ENCODE measurements at places on chromosomes 16 and 17.

DNA sequence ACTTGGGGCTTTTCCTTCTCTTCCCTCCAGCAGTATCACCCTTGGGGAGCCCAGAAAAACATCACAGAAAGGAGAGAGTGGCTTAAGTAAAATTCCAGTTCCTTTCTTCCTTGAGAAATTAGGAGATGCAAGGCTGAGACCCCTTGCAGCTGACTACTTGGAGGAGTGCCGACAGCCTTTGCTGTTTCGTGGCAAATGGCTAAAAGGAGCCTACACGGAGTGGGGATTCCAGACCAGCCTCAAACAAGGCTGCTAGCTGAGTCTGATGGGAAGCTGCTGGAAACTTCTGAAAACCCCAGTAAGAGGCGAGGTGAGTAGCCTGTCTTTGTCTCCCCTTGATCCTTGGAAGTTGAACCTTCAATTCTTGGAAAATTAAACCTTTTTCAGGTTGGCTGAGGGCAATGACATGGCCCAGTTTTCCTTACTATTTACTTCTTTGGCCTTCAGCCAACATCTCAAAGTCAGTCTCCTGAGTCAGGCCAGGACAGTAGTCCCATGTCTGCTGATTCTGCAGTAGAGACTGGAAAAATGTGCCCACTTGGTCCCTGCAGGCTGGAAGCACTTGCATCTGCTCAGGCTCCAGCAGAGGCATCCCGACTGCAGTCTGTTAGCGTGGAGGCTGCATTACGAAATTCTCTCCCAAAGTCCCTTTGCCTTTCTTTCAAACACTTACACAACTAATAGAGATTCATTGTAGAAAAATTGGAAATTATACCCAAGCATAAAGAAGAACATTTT, 23.4 kb downstream of the SMIM36 start:
- no peak for DNase-seq

DNA sequence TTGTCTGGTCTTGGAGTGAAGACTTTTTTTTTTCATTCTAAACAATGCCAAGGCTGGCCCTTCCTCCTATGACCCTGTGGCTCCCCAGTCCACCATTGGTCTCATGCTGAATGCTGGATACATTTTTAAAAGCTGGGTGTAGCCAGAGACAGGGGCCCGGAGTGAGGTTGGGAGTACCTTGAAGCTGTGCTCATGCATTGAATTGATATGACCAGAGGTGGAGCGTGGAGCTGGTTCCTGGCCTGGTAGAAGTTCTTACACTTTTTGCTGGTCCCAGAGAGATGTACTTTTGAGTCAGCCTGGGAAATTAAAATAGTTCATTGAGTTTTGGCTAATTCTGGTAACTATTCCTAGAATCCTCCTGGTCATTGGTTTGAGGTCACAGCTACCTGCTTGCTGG, 83.6 kb downstream of the CMIP start:
- DNase-seq, result no peak

- DNase-seq, result no peak
These were observed 54.6 kb downstream of the STX8 start for GRCh38 chr17:9521062-9521461.

DNA sequence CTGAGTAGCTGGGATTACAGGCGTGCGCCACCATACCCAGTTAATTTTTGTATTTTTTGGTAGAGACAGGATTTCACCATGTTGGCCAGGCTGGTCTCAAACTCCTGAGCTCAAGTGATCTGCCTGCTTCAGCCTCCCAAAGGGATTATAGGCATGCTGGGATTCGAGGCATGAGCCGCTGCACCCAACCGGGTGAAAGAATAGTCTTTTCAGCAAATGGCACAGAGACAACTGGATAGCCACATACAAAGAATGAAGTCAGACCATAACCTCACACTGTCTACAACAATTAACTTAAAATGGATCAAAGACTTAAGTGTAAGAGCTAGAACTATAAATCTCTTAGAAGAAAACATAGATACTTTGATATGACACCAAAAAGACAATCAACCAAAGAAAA, 67.6 kb downstream of the TBC1D16 start:
- DNase-seq, result no peak

DNA sequence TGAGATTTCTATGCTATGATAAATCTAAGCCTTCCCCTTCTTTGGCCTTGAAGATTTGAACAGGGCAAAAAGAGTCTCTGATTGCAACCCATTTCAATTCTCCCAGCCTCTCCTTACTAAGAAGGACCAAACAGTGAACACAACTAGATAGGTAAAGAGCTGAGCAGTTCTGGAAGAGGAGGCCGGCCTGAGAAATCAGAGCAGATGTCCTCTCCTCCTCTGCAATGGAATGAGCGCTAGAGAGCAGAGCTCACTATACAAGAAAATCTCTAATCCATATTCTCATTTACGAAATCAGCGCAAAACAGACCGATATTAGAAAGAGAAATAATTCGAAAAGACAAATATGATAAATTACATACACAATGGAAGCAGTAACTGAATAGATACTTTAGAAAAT, 124.2 kb downstream of the CDK5R1 start:
- DNase-seq, result no peak

Measured in NCI-H774 (cell line).